ENCODE measurements at places on chromosomes 11 and 22. TPM values are rescaled to one million over a fixed set of nuclear protein-coding genes. Genes with fewer than 3 reads are reported as not detected.

The IL17RA gene
- 6.1 TPM for total RNA-seq

The ATP6V1E1 gene
- 176 TPM for total RNA-seq

The DDT gene
- total RNA-seq = 111 TPM

The SCN3B gene
- total RNA-seq = not detected

The PSMA1 gene
- 129 TPM for total RNA-seq

The DNAJB7 gene
- total RNA-seq = not detected

The PLEKHA7 gene
- 0.18 TPM for total RNA-seq

The LRRC56 gene
- 0.85 TPM for total RNA-seq

The GTSE1 gene
- total RNA-seq = 0.57 TPM

The LRRC10B gene
- not detected for total RNA-seq

The IGLL1 gene
- not detected for total RNA-seq

The USH1C gene
- total RNA-seq = not detected

The OR5F1 gene
- total RNA-seq = not detected

The MSANTD4 gene
- 48.3 TPM for total RNA-seq

Measured in smooth muscle cell of bladder (primary cell).